ENCODE measurements at places on chromosomes 7 and 10.

- no peak for DNase-seq
Measured at GRCh38 chr7:15555381-15555859, 6.4 kb downstream of the AGMO start.

DNA sequence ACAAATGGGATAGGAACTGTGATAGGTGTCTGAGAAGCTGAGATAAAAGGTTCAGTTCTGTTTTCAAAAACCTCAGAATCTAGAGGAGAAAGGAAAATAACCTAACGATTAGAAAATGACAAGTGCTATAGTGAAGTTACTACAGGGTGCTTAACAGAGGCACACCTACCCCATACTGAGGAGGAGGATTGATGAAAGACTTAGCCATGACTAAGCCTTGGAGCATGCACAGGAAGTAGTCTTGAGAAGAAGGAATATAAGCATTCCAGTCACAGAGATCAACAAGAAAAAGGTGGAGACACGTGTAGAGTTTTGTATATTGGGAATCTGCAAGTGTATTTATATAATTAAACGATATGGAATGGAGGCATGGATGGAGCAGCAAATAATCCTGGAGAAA, 1225.5 kb upstream of the CELF2 start:
- no peak for DNase-seq

- no peak for DNase-seq
Measured at GRCh38 chr10:20879136-20879535, 18.0 kb downstream of the NEBL start.

- DNase-seq = no peak
Measured at GRCh38 chr10:97228130-97228774, 42.5 kb upstream of the SLIT1 start.

- no peak for DNase-seq
Measured at GRCh38 chr7:130256704-130257103, 10.0 kb upstream of the CPA2 start.

DNA sequence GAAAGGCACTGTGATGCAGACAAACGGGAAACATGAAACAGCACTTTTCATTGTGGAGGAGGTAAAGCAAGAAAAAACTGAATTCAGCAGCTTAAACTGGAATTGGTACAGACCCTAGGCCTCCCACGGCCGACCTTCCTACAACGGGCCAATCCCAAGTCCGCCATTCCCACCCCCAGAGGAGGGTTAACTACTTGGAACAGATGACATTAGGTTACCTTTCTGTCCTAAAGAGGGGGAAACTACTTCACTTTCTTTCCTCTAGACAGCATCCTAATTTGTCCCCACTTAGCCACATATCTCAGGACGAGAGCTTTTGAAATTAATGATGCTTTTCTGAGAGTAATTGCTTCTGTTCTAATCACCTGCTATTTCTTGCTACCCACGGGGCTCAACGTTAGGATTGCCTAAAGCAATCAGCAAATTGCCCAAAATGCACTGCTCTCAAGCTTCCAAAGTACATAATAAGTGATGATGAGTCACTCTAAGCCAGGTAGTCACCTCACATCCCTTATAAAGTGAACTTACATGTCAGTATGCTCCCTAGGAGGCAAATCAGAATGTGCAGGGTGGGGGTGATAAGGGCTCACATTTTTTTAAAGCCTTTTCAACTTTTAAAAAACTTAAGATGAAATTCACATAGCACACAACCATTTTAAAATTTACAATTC, 36.7 kb downstream of the LSM5 start:
- DNase-seq = no peak

- no peak for DNase-seq
Measured at GRCh38 chr7:113460067-113460466, 341.7 kb upstream of the SMIM30 start.

GRCh38 chr10:37819797-37820196, 37.6 kb downstream of the ZNF248 start:
- no peak for DNase-seq

DNA sequence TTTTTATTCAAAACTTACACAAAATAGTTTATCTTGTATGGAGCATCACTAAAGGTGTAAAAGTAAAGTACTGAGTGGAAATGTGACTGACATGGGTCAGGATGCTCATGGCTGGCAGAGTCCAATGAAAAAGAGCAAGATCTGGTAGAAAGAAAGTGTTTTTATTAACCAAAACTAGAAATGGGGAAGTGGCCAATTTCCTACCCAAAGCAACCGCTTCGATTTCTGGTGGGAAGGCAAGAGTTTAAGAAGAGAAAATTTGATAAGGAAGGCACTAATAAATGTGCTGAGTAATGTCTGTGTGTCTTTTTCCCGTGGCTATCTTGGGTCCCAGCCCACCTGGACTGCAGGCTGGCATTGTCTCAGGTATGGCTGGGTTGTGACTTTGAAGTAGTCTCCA, 277.7 kb downstream of the ANKRD7 start:
- DNase-seq = no peak

GRCh38 chr10:69891057-69891617, 89.4 kb downstream of the COL13A1 start:
- no peak for DNase-seq

DNA sequence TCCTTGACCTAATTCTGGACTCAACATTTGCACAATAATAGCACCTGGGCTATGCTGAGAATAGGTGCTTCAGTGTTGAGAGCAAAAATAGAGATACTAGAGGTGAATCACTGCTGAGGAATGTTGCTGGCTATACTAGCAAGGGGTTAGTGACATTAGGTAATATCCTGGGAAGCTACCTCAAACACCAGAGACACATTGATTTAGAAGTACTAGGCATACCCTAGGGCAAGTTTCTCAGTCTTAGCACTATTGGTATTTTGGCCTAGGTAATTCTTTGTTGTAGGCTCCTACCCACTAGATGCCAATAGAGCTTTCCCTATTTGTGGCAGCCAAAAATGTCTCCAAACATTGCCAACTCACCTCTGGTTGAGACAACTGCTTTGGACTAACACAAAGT, 484.0 kb upstream of the MBL2 start:
- no peak for DNase-seq

DNA sequence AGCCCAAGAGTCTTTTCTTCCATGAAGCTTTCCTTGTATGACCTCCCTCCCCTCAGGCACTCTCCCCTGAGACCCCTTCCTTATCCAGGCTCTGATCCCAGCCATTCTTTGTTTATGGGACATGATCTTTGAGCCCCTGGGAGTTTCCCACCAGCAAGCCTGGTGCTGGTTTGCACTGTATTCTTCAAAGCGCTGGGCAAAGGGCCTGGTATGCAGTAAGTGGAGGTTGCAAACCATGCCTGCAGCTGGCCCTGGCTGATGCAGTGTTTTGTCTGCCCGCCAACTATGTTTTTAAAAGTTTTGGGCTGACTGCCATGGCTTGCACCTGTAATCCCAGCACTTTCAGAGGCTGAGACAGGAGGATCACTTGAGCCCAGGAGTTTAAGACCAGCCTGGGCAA, 6.8 kb upstream of the NODAL start:
- no peak for DNase-seq

DNA sequence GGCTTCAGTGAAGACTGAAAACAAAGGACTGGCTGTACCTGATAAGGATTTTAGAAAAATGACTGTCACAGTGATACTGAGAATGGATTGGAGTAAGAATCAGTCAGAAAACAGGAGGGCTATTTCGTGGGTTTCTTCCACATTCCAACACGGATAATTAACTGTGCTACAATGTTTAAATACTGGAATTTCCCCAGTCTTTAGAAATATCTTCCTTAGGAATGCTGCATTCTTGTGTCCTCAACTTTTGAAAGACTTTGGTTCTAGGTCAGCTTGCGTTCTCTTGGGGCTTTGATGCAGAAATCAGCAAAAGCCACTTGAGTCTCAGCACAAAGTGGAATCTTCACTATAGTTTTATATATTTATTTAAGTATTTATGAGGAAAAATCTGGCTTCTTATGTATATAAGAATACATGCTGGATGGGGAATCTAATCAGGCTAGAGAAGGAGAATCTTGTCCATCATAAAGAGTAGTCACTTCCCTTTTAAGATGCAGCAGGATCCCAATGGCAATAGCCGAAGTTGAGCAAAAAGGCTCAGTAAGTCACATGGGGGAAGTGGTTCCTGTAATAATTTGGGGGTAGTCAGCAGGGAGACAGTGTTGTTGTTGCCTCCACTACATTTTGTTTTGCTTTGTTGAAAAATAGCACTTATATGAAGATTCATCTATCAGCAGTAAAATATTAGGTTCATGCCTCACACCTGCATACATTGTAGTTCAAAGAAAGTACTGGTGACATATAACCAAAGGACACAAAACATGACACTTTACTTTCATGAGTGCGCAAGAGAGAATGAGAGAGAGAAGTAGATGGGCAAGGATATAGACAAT, 86.0 kb downstream of the CH25H start:
- DNase-seq = no peak

- DNase-seq = no peak
Measured at GRCh38 chr7:3192669-3193068, 108.4 kb upstream of the SDK1 start.

- DNase-seq = no peak
Measured at GRCh38 chr7:113918946-113919345, at the start of gene PPP1R3A. Gene PPP1R3A (minus strand): TSS chr7:113919009. CDS start chr7:113918996, 13 bp downstream.

GRCh38 chr7:141999058-141999623, 3.5 kb downstream of the MGAM start:
- no peak for DNase-seq

GRCh38 chr7:70582927-70583895, 548.7 kb upstream of the GALNT17 start:
- DNase-seq = no peak
